Esophagus mucosa (tissue), 1 donor: ENCODE measurements at places on chromosomes 13 and 19. TPM values are rescaled to one million over a fixed set of nuclear protein-coding genes. Genes with fewer than 3 reads are reported as not detected.

The ZNF83 gene
- total RNA-seq = 10.7 TPM

The ZNF57 gene
- total RNA-seq = 4.7 TPM

The YJEFN3 gene
- 1.00 TPM for total RNA-seq

The ADAMTS10 gene
- 1.9 TPM for total RNA-seq

The C19orf67 gene
- 0.12 TPM for total RNA-seq

The C19orf73 gene
- total RNA-seq = 1.3 TPM

The PABPC3 gene
- 0.12 TPM for total RNA-seq

The RHPN2 gene
- 0.84 TPM for total RNA-seq

The HCST gene
- 0.96 TPM for total RNA-seq

The VSIG10L gene
- total RNA-seq = 103 TPM

The TSEN34 gene
- 36.1 TPM for total RNA-seq

The ZNF470 gene
- total RNA-seq = 2.4 TPM

The SBK3 gene
- total RNA-seq = 0.80 TPM

The OR4F17 gene
- not detected for total RNA-seq

The JSRP1 gene
- not detected for total RNA-seq

The ZNF253 gene
- 1.9 TPM for total RNA-seq

The MYO1F gene
- total RNA-seq = 3.8 TPM

The DZIP1 gene
- 5.4 TPM for total RNA-seq

The TINCR gene
- 29.7 TPM for total RNA-seq

The RPS19 gene
- total RNA-seq = 2,011 TPM

The NDUFS7 gene
- total RNA-seq = 120 TPM

The TRMT1 gene
- total RNA-seq = 23.8 TPM

The PROZ gene
- not detected for total RNA-seq

The GPC6 gene
- total RNA-seq = 0.96 TPM

The ILF3 gene
- 160 TPM for total RNA-seq

The KIR3DL1 gene
- total RNA-seq = not detected

The MEIOSIN gene
- total RNA-seq = not detected

The FUT6 gene
- 56.9 TPM for total RNA-seq
